HepG2 (cell line): ENCODE measurements at places on chromosomes 7 and 10. TPM values are rescaled to one million over a fixed set of nuclear protein-coding genes. Genes with fewer than 3 reads are reported as not detected.

- peaks cover 2% of the 10 kb centered on the region for H3K27me3 ChIP-seq
- no peaks in the 10 kb centered on the region for H3K4me1 ChIP-seq
- no peaks in the 10 kb centered on the region for H3K36me3 ChIP-seq
- H3K27ac ChIP-seq: no peak overlapping the region
- no peak overlapping the region for H3K4me3 ChIP-seq
Measured at GRCh38 chr10:12777840-12778585, 223.5 kb downstream of the CCDC3 start.

GRCh38 chr10:5551531-5552375 is 27.0 kb downstream of the CALML3 start:
- H3K4me3 ChIP-seq: no peak overlapping the region
- peaks cover 91% of the 10 kb centered on the region for H3K4me1 ChIP-seq
- H3K27ac ChIP-seq: no peak overlapping the region
- no peaks in the 10 kb centered on the region for H3K27me3 ChIP-seq
- no peaks in the 10 kb centered on the region for H3K36me3 ChIP-seq

DNA sequence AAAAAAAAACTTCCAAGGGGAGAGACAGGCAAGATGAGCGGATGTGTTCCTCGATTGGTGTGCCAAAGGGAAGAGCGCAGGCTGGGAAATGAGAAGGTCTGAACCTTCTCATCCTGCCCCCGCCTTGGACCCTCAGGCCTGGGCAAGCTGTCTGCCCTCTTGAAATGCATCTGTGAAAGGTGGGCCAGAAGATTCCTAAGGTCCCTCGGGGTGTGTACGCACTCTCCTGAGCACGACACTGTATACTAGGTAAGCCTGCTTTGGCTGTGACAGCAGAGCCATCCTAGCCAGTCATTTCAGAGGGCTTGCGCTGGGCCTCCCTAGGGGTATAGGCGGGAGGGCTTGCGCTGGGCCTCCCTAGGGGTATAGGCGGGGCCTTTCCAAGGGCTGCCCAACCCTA is 26.8 kb downstream of the PODXL start:
- H3K4me3 ChIP-seq: no peak overlapping the region
- no peaks in the 10 kb centered on the region for H3K36me3 ChIP-seq
- H3K27ac ChIP-seq: no peak overlapping the region
- H3K27me3 ChIP-seq: peaks cover 1% of the 10 kb centered on the region; the same call in 1 of the 2 replicates

GRCh38 chr7:133703547-133703946 is 423.6 kb upstream of the LRGUK start:
- no peaks in the 10 kb centered on the region for H3K27me3 ChIP-seq
- H3K4me1 ChIP-seq: peaks cover 14% of the 10 kb centered on the region; the same call in 1 of the 2 replicates
- no peak overlapping the region for H3K4me3 ChIP-seq
- no peak overlapping the region for H3K27ac ChIP-seq
- H3K36me3 ChIP-seq: no peaks in the 10 kb centered on the region; the same call in 1 of the 2 replicates

DNA sequence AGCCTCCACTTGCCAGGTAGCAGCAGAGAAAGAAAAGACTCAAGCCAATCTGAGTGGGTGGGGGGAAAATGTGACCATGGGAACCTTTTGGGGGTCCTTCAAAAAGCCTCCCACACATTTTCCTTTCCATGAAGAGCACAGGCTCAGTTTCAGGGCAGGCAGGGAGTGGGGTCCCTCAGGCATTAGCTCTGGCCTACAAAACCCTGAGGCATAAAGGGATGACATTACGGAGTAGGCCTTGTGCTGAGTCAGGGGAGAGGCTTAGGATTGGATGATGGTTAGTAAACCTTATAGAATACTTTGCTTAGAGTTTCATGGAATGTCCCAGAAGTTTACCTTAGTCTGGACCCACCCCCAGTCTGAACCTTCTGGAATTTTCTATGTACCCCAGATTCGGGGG is 3.5 kb downstream of the DNAJC30 start:
- no peak for DNase-seq
- no peaks in the 10 kb centered on the region for H3K36me3 ChIP-seq
- peak overlapping the region; percentile 54 for H3K27ac ChIP-seq
- peaks cover 53% of the 10 kb centered on the region for H3K4me1 ChIP-seq
- no peaks in the 10 kb centered on the region for H3K27me3 ChIP-seq
- H3K4me3 ChIP-seq: no peak overlapping the region

DNA sequence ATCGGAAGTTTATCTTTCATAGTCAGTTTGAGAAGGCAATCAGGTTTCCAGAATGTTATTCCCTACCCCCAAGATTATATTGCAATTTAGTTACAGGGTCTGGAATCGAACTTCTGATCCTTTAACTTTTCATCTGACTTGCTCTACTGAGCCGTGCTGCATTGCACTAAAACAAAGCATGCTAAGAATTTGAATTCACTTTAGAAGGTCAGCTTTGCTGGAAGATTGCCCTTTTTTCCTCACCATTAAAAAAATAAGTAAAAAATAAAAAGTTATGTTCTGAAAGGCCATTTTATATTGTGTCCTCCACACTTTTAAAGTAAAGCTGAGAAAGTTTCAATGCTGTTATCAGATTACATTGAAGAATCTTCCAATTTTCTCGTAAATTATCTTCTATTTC is 388.8 kb upstream of the PHF14 start:
- H3K4me1 ChIP-seq: no peaks in the 10 kb centered on the region
- no peaks in the 10 kb centered on the region for H3K27me3 ChIP-seq
- no peak for DNase-seq

The PDCD11 gene
- total RNA-seq: 40.3 and 52.8 TPM in 2 replicates

The NEUROG3 gene
- total RNA-seq: not detected in 2 replicates

The PNLIPRP1 gene
- not detected in 2 replicates for total RNA-seq

The VIPR2 gene
- not detected in 2 replicates for total RNA-seq

The LIPM gene
- total RNA-seq: not detected in 2 replicates

The CAMK1D gene
- not detected in 2 replicates for total RNA-seq

The GRID1 gene
- not detected in 2 replicates for total RNA-seq

The MMRN2 gene
- 0.04 TPM in 1 of 2 replicates, not detected in the other for total RNA-seq
